Activated effector memory CD4-positive, alpha-beta T cell treated with Interleukin-2 at 50 U/mL for 16 hours (primary cell): ENCODE measurements at places on chromosomes 5 and 9.

DNA sequence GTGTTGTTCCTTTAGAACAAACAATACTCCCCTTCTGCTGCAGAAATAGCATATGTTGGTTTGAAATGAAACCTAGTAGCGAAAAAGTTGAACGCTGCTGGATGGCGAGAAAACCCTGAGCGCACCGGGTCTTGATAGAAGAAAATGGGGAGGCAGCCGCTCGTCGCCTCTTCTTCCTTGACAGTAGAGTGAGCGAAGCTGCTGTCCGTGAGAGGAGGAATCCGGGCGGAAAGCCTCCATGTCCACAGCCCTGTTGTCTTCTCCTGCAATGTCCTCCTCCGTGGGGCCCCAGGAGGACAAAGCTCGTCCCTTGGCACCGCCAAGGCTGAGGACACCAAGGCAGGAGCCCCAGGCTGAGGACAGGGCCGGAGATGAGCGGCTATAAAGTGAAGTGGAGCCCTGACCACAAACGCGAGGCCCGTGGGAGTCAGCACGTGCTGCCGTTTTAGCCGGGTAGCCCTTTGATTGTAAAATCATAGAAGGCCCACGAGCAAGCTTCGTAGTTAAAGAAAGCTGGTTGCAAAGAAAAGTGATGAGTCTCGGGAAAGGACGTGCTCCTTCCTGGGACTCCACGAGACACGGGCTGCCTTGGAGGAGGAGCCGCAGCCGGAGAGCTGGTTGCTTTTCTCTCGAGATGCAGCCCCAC, 35.6 kb downstream of the MRPL36 start:
- no peak for DNase-seq

GRCh38 chr5:50752800-50753199, 86.4 kb downstream of the PARP8 start:
- DNase-seq: no peak

DNA sequence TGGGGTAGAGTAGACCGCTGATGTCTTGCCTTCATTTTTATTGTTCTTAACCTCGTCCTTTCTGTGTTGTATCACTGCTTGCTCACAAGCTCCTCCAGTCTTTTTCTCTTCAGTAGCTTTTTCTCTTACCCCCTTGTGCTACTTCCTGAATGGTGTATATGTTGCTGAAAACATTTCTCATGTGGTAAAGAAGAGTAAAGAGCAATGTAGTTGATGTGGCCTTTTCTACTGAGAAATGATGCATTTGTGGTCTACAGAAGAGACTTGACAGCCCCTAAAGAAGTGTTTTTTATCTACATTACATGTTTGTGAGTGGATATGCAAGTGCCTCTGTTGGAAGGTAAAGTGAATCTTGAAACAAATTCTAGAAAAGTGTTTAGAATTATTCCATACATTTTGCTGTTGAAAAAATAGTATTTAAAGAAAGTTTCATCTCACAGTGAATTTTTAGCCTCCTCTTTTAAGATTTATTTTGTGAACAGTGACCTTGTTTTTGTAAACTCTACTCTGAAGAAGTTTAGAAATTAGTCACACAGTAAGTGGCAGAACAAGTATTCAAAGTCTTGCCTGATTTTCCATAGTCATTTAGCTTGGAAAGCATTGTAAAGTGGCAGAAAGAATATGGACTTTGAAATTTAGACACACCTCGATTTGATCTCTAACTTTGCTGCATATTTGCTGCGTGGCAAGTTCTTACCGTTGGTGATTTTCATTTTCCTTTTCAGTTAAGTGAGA, 17.4 kb downstream of the CDC42SE2 start:
- no peak for DNase-seq

DNA sequence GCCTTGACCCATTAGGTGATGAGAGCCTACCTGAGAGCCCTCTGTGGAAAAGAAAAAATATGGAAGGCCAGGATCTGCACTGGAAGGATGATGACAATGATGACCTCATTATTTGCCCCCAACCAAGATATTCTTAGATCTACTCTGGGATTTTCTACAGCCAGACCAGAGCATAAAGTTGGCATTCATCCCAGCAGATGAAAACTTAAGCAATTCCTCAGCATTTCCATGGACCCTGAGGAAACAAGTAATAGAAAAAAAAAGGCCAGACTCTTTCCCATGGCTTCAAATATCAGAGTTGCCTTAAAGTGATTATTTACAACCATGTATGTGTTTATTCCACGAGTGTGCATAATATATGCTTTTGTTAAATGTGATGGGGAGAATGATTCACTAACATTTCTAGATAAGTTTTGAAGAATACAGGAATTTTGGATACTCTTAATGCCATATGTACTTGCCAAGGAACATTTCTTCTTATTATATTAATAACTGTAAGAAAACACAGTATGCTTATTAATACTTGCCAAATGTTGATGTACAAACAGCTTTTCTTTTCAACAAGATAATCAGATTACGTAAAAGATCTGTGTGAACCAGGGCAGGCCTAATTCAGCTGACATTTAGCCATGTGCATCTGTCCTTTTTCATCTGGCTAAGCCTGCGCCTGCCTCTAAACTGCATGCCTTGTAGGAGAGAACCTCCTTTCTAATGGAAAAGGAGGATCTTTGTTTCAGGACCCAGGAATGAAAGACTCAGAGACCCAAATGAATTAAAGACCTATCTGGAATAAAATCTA, 94.8 kb downstream of the ARRDC3 start:
- no peak for DNase-seq

GRCh38 chr5:1054799-1055775, 46.5 kb downstream of the NKD2 start:
- no peak for DNase-seq
